NB4 (cell line): ENCODE measurements at places on chromosomes 1 and 21.

DNA sequence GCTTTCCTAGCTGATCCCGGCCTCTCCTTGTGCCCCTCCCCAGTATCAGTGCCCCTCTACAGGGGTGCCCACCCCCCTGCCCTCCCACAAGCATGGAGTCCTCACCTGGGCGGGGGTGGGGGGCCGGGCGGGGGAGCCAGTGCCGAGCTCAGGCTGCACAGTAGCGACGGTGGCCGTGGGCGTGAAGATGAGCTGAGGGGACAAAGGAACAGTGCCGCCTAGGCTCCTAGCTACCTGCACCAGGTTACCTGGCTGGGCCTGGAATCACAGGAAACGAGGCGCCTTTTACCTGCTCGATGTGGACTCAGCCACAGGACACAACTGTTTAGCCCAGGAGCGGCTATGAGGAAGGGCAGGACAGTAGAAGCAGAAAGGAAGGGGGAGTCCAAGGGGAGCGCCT, 47.5 kb upstream of the A3GALT2 start:
- no peak for DNase-seq

DNA sequence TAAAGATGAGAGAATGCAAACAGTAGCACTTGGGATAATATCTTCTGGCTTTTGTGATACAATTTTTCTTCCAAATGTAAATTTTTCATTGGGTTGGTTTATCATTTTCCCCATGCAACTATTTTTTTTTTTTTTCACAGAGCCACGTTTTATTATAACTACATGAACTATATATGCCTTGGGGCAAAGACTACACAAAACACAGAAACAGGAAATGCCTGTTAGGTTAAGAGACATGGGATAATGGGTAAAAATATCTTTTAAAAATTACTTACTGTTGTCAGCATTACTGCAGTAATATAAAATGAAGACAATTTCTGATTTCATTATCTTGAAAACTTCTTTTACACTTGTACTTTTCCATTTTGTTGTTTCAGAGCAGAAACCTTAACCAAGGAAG, 74.6 kb downstream of the DISP1 start:
- no peak for DNase-seq

DNA sequence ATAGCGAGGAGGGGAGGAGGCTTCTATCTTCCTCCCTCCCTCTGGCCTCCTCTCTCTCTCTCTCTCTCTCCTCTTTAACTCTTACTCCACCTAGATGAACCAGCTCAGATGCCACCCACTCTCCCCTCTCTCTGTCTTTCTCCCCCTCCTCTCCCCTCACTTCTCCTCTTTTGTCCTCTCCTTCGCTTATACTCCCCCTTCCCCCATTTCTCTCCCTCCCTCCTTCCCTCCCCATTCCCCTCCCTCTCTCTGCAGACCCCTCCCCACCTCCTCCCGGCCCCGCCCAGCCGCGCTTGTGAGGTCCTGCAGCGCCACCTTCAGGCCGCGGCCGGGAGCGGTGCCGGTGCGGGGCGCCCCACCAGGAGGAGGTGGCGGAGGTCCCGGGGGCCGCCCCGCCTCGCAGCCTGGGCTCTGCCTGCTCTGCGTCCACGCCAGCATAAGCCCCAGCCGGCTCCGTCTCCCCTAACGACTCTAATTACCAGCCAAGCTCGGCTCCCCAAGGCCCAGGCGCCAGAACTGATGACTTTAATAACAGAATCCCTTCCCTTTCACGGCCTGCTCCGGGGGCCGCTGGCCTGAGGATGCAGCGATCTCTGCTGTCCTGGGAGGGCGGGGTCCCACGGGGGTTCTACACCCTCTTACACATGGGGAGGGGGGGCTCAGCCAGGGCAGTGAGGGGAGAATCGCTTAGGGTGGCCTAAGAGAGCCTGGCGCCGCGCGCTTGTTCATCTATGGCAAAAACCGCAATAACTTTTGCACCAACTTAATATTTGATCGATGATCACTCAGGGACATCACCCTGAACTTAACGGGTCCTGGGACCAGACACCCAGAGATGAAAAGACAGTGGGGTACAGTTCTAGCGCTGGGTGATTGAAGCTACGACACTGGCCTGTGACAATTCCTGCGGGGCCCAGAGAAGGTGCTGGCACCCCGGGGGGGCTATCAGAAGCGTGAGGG, 637.3 kb downstream of the MATN1 start:
- DNase-seq = peak; percentile 48

DNA sequence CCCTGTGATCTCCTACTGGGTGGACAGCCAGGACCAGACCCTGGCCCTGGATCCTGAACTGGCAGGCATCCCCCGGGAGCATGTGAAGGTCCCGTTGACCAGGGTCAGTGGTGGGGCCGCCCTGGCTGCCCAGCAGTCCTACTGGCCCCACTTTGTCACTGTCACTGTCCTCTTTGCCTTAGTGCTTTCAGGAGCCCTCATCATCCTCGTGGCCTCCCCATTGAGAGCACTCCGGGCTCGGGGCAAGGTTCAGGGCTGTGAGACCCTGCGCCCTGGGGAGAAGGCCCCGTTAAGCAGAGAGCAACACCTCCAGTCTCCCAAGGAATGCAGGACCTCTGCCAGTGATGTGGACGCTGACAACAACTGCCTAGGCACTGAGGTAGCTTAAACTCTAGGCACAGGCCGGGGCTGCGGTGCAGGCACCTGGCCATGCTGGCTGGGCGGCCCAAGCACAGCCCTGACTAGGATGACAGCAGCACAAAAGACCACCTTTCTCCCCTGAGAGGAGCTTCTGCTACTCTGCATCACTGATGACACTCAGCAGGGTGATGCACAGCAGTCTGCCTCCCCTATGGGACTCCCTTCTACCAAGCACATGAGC, 17.2 kb upstream of the SLC25A44 start:
- DNase-seq = no peak

DNA sequence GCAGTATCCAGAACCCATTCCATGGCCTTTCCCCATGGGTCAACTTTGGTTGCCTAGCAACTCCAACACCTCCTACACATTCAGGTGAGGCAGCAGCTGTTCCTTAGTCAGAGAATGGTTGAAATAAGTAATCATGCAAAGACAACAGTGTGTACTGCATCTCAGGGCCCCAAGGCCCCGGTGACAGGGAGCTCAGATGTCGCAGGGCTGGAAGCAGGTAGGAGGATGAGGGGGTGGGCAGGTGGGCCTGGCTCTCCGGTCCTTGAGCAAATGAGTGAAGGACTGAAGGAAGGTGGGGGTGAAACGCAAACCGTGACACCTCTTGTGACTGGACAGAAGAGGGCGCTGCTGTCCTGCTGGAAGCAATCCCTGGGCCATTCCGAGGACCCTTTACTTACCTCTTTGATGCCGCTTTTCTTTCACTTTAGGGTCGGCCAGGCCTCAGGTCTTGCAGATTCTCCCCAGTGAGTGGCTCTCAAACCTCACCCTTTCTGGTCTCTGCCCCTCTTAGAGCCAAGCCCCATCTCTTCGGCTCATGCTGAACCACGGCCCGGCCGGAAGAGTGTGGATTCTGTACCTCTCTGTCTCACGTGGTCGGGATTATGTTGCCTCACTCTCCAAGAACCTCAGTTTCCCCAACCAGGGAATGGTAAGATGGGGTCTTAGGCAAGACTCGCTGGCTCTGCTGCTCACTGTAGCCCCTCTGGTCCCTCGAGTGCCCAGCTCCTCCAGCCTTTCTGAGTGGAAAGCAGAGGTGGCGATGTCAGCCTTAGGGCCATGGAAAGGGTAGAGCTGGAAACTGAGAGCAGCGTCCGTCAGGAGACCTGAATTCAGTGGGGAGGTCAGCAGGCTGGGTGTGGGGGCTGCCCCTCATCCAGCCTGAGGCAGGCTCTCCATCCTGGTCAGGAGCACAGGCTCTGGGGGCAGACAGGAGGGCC, 5.6 kb upstream of the KCNA10 start:
- DNase-seq = peak; percentile 68

GRCh38 chr1:28790377-28791035, 21.5 kb upstream of the OPRD1 start:
- peak; percentile 21 for DNase-seq

- no peak for DNase-seq
These were observed 8.7 kb downstream of the PKNOX1 start for GRCh38 chr21:42983103-42983502.

- DNase-seq = no peak
These were observed at the start of gene CNTN2 for GRCh38 chr1:205042911-205043806. Gene CNTN2, plus strand, starts transcription at chr1:205043212. Its CDS starts 9,974 bp downstream, at chr1:205053186.

- peak; percentile 98 for DNase-seq
These were observed at the start of the genes DTL and INTS7 for GRCh38 chr1:212035123-212035834. Gene DTL, plus strand, starts transcription at chr1:212035748. Its CDS starts 143 bp downstream, at chr1:212035891. Gene INTS7, minus strand, starts transcription at chr1:212035557. Its CDS starts 120 bp downstream, at chr1:212035437.

DNA sequence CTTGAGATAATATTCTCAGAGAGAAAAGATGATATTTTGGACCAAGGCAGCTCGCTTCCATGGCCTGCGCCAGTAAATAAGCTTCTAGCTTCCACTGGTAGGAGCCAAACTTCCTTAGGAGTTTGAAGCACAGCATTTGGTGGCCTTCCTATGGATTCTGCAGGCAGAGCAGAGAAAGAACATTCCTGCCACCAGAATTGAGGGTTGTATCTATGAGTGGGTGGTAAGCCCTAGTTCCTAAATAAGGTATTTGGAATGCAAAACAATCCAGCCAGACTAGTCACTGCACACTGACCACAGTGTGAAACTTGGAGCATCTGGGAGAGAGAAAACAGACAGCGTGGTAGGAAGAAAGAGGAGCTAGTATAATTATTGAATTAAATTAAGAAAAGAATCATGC, 54.1 kb upstream of the BCAR3 start:
- DNase-seq = no peak

GRCh38 chr1:109509176-109510134, at the start of gene AMIGO1:
Gene AMIGO1, minus strand, starts transcription at chr1:109509727. Its CDS starts 815 bp downstream, at chr1:109508912.
- peak; percentile 81 for DNase-seq

DNA sequence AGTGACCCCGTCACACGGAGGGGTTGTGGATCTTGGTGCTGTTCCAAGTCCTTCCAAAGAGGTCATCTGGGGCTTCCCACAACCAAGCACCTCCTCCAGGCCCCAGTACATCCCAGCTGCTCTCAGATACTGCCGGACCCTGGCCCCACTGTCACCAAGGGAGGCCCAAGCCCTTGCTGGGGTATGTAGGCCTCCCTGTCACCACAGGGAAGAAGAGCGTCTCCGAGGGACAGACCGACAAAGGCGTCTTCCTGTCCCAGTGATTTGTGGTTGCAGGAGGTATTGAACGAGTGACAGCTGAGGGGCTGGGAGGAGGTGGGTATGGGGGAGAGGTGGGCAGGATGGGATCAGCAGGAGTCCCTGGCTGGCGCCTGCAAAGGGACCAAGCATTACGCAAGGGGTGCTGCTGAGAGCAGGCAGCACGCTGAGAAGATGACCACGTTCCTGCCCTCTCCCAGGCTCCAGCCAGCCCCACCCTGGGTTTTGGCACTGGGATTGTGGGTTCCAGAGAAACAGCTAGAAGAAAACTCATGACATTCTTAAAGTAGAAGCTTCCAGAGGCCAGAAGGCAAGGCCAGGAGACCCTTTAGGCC, 29.7 kb downstream of the LRP8 start:
- peak; percentile 65 for DNase-seq

DNA sequence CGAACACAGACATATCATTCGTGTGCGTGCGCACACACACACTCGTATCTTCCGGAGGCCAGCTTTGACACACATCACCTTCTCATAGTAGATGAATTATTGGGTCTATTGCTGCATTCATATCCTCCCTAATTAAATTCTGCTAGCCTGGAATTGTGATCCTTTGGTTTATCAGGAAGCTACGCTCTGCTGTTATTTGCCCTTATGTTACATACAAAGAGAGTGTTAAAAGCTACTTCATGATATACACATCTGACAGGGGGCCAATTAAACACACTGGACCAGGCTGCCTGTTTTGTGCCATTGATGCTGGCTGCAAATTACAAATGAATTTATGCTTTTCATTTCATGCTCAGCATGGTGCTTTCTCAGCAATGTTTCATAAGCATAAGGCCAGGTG, 252.0 kb downstream of the RHOU start:
- DNase-seq = no peak

GRCh38 chr1:67130673-67131072, 4.1 kb downstream of the C1orf141 start:
- DNase-seq = no peak

DNA sequence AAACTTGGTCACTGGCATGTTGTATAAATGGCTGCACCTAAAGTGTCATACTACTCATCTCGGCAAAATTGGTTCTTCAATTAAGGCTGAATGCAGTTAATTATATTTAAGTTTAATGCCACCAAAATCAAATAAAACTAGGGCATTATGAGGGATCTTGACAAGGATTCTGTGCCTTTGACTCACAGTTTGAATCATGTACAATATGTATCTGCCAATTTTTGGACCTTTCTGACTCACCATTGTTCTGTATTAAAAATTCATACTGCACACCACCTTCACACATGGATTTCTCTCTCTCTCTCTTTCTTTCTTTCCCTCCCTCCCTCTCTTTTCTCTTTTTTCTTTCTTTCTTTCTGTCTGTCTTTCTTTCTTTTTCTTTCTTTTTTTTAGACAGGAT, 14.1 kb upstream of the STXBP3 start:
- no peak for DNase-seq

- no peak for DNase-seq
These were observed 359.8 kb downstream of the DUSP10 start for GRCh38 chr1:221381910-221382623.

DNA sequence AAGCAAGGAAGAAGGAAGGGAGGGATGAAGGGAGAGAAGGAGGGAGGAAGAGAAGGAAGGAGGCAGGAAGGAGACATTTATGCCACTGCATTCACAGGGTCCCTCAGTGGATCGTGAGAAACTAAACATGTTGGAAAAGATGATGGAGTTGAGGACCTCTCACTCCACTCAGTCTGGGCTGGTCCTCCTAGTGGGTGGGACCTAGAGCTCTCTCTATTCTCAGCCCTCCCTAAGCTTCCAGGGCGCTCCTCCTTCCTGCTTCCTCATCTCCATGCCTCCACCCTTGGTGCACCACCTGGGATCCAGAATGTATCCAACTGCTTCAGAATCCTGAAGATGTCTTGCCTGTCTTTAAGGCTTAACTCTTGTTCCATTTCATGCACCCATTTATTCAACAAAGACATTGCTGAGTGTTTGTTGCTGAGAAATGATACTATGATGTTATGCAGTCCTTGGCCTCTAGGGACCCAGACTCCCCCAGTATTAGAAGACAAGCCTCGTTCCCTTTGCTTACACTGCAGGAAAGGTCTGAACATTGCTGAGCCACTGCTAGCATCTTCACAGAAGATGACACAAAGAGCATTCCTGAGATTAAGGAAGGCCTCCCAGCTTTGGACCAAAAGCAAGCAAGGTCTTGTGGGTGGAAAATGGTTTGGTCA, 88.5 kb downstream of the BEND5 start:
- peak; percentile 52 for DNase-seq

- no peak for DNase-seq
These were observed 16.0 kb downstream of the LCK start for GRCh38 chr1:32266921-32267591.

- DNase-seq = no peak
These were observed 25.5 kb upstream of the GRHL3 start for GRCh38 chr1:24293392-24294227.

DNA sequence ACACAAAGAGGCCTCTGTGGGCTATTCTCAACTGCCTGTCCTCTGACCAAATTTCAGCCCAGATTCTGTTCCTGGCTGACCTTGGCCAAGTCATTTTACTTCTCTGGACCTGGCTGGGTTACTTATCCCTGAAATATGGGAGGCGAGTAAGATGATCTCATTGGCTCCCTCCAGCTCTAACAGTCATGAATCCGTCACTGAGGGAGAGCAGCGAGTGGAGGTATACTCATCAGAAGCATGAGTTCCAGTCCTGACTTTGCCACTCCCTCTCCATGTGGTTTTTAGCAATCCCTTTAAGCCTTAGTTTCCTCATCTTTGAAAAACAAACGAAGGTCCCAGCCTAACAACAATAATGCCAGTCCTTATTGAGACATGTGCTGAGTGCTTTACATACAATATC, 63.5 kb downstream of the CCDC185 start:
- DNase-seq = no peak
